ENCODE measurements at places on chromosomes 1 and 21. TPM values are rescaled to one million over a fixed set of nuclear protein-coding genes. Genes with fewer than 3 reads are reported as not detected.

The LHX4 gene
- total RNA-seq = 0.12 TPM

The MRAP gene
- total RNA-seq = not detected

The CELA3B gene
- not detected for total RNA-seq

The C8A gene
- not detected for total RNA-seq
